Right renal pelvis (tissue), 4 donors: ENCODE measurements at places on chromosomes 1 and 21.

DNA sequence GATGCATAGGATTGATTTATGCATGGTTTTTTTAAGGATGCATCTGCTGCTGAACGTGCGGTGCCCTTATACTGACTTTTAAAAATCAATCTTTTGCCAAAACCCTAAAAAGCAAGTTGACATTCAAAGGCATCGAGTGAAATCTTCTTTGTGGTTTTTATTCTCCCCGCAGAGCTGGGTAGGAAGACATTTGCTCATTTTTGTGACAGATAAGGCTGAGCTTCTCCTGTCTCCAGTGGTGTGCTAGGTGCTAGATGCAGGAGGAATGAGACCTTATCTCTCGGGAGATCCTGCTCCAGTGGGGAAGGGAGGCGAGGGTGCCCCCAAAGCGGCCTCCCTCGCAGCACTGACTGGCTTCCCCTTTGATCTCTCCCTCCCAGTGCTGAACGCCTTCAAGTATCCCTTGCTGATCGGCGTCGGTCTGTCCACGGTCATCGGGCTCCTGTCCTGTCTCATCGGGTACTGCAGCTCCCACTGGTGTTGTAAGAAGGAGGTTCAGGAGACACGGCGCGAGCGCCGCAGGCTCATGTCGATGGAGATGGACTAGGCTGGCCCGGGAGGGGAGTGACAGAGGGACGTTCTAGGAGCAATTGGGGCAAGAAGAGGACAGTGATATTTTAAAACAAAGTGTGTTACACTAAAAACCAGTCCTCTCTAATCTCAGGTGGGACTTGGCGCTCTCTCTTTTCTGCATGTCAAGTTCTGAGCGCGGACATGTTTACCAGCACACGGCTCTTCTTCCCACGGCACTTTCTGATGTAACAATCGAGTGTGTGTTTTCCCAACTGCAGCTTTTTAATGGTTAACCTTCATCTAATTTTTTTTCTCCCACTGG lies 14.9 kb upstream of the CD101 start:
- DNase-seq, result no peak

GRCh38 chr1:91148641-91149069 lies 126.8 kb upstream of the ZNF644 start:
- no peak for DNase-seq

GRCh38 chr21:43719748-43720538 lies 1.0 kb downstream of the PDXK start:
- DNase-seq, result no peak

- DNase-seq, result no peak
Observed at GRCh38 chr1:211527888-211528287, 35.9 kb upstream of the RD3 start.

GRCh38 chr1:5993556-5994491 lies 1.6 kb upstream of the NPHP4 start:
- no peak for DNase-seq

DNA sequence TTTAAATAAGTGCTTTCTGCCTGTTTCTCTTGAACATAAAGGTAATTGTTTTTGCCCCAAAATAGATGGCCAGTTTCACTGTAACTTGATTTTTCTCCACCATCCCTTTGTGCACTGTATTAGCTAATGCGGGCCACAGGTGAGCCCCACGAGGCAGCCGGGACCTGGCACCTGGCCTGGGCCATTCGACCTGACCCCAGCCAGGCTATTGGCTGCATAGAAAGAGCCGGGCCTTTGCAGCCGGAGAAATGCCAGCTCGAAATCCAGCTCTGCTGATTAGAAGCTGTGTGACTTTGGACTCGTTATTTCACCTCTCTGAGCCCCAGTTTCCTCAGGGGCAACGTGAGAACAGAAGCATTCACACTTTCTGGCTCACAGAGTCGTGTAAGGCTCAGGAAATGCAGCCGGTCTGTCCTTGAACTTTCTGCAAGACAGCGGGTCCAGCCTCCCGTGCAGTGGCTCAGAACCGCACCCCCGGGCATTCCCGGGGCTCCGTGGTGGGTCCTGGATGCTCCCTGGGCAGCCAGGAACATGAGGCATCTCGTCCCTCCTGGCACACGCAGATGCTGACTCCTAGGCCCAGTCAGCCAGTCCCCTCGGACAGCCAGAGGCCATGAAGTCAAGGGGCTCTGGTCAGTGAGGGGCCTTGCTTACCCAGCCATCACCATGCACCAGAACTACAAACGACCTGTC lies 37.4 kb upstream of the ACTRT2 start:
- no peak for DNase-seq
